ENCODE measurements at places on chromosomes 2 and 18.

DNA sequence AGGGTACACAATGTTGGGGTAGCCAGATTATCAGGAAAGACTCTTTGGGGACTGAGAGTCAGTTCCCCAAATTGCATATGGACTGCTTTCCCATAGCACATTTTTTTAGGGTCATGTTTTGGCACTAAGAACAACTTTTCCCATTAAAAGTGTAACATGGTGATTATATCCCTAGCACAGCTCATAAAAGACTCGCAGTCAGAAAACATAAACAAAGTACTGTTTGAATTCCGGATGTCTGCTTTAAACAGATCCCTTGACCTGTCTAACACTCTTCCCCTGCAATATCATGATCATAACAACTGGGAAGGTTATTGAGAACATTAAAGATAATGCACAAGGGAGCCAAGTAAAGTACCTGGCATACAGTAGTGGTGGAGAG lies 262.2 kb downstream of the ASXL3 start:
- DNase-seq, result no peak

GRCh38 chr2:7899241-7899640 lies 782.6 kb upstream of the ID2 start:
- DNase-seq, result peak; percentile 43

DNA sequence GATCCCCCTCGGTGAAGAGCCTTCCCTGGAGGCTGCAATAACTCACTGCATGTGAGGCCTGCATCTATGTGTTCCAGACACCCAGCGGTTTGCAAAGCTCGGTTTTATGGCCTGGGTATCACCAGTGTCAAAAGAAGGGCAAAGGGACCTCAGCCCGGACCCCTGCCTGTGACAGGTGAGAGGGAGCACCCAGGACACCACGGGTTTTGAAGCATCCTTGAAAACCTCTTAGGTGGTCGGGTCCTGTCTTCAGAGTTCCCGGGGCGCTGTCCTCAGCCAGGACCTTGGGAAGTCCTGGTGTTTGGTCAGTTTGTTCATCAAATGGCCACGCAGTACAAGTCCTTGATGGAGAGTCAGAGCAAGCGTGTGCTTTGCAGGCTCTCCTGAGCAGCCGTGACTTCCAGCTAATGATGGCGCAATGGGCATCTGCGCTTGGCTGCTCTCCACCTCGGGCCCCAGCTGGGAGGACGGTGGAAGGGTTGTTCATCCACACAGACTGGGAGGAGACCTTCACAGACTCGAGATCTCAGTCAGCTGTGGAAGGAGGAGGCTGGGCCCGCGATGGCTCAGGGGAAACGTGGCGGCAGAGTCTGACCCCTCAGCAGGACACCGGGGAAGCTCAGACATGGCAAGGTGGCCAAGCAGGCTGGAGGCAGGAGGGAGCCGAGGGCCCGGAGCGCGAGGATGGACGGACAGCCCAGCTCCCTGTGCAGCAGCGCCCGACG lies 113.1 kb upstream of the GPC1 start:
- DNase-seq, result no peak

DNA sequence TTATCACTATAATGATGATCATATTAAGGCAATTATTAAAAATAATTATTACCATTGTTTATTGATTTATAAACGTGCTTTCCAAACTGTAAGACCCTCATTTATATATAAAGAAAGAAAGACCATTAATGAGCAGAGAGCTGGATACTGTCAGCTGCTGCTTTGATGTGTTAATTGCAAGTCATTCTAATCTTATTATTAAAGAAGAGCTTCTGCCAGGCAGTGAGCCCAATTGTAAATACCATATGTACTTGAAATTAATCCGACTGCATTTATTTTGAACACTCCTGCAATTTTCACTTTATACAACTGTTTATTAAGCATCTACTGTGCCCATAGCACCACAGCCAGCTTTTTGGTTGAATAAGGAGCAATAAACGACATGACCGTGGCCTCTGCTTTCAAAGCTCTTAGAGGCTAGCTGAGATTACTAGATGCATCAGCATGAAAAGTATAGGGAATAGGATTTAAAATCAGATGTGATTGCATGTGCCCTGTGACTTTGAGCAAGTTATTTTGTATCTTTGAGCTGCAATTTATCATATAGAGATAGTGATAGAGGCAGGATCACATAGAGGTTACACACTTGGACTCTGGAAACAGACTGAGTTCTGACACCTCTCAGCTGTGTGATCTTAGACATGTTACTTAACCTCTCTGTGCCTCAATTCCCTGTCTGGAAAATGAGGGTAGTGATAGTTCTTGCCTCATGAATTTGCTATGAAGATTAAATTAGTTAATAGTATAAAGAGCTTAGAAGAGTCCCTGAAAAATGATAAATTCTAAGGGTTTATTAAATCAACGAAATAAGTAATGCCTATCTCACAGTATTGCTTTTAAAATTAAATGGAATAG lies 83.4 kb downstream of the MYCN start:
- no peak for DNase-seq

- no peak for DNase-seq
Observed at GRCh38 chr2:241344925-241345651, 11.0 kb upstream of the FARP2 start.

GRCh38 chr2:134324947-134325346 lies 71.1 kb downstream of the MGAT5 start:
- no peak for DNase-seq

DNA sequence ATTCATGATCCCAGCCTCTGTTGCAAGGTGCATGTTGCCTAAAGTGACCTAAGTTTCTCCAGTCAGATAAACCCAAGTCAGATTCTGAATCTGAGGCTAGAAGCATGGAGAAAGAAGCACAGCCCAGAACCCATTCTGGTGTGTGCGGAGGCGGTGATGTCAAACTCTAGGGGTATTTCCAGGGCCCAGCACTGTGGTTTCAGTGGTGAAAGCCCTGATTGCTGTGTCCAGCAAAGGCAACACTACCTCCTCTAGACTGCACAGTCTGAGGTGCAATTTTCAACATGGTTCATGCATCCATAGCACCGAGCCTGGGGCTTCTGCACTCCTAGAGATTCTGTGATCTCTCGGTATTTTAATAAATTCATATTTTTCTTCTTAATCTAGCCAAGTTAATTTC lies 264.8 kb upstream of the KLHL29 start:
- DNase-seq, result no peak

DNA sequence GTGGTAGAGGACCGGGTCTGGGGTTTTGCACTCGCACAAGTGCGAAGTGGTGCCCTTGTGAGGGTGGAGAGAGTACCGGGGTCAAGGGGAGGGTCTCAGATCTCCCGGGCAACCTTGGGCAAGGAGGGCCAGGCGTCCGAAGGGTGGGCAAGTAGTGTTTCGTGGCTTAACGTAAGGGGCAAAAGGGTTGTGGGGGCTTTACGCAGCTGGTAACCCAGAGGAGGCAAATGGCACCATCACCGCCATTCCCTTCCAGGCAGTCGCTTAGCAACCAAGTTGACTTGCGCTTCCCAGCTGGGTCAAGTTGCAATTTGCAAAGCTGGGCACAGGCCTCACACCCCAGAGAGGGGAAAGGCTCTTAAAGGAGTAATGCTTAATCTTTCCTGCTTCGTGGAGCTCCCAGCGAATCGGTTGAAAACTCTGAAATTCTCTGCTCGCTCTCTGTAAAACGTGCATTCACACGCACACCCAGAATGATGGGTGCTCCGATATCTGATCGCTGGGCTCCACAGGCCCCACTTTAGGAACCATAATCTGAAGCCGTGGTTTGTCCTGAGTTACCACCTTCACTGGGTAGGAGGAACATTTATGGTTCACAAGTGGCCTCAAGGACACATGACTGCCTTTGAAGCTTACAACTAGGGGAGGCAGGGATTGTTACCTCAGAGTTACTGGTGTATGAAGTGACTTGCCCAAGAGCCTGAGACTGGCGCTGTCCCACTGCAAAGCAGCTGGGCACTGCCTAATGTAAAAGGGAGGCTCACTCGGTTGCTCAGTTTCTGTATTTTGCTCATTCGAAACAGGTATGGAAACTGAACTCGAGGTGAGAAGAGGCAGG lies 127.9 kb downstream of the UXS1 start:
- DNase-seq, result no peak

- no peak for DNase-seq
Observed at GRCh38 chr2:72263043-72263775, 115.5 kb upstream of the CYP26B1 start.

DNA sequence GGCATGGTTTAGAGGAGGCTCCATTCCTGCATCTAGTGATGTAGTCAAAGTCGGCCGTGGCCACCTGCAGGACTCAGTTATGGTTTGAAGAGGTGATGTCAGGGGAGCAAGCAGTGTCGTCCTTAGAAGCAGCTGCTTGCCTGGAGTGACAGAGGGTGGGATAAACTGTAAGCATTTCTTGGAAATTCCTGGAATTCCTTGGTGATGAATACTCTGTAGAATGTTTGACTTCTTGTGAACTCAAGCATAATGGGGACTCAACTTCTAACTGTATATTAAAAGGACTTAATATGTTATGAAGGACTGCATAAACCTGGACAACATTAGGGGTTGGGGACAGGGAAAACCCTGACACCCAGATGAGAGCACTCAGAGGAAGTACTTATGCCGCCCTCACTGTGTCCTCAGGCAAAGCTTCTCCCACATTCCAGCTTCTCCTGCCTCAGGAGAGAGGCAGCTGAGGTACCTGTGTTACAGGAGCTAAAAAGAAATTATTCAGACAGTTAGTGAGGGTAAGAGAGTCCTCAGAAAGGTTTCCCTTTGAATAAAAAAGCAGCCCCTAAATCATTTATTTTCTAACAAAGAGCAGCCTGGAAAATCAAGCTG lies 459.9 kb upstream of the CELF4 start:
- DNase-seq, result no peak

DNA sequence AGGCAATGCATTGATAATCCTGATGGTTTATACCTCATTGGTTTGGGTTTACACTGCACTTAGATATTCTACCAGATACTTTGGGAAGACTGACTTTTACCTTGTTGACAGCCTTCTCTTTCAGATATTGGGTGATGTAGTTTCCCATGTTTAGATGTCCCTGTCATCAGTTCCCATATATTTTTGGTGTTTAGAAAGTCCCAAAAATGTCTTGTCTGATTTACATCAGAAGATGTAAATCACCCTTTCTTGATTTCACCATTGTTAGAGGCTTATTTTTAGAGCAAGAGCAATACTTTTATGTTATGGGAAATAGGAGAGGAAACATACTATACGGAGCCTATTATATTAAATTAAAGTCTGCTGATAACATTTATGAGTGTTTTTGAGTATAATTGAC lies 14.4 kb upstream of the CCDC102B start:
- no peak for DNase-seq

- no peak for DNase-seq
Observed at GRCh38 chr2:36123995-36124394, 231.6 kb upstream of the CRIM1 start.

DNA sequence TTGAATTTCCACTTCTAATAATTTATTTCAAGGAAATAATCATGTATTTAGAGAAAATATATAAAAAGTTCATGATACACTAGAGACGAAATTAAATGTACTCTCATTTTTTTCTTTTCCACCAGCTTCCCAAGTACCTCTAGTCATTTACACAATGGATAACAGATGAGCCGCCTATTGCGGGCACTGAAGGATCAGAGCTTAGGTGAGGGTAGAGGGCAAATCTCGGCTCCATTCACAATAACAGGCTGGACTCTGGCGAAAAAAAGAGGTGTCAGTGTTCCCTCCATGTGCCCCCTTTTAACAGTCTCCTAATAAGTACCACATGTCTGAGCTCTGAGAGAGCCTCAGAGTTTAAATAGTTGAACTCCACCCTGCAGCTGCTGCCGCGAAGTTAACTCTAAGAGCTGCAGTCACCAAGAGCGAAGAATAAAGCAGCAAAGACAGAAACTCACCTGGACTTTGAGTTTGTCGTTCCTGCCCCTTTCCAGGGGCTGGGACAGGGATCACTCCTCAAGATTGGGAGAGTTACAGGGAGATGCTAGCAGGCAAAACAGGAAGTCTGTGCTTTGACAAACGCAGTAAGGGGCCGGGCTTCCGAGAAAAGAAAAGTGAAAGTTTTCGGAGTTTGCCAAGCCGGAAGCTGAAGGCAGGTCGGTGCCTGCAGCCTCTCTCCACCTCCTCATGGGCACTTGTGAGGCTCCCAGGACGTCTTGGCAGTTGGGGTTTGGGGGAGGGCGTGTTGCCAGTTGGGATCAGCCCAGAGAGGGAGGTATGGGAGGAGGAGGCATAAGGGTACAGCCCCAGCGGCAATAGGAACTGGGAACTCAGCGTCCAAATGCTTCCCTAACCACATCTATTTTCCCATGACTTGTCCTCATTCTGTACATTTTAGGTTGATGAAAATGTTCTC lies at the start of gene SP110:
Gene SP110 (minus strand): TSS at position 566 of the 913 bp plus-strand sequence. CDS start 3,057 bp downstream, outside the sequence.
- no peak for DNase-seq

DNA sequence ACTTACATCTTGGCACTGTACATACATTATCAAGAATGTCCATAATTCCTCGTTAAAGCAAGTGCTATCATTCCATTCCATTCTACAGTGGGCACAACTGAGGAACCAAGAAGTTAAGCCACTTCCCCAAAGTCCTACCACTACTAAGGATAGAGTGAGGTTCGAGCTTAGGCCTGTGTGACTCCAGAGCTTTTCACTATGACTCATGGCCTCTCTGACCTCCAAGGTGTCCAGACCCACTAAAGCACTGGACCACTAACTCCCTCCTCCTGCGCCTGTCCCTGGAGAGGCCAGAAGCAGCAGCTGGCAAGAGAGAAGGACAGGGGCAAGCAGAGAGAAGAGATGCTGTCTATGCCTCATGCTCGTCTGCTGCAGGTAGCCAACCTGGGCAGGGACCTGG lies 117.0 kb downstream of the ZBTB7C start:
- DNase-seq, result no peak

DNA sequence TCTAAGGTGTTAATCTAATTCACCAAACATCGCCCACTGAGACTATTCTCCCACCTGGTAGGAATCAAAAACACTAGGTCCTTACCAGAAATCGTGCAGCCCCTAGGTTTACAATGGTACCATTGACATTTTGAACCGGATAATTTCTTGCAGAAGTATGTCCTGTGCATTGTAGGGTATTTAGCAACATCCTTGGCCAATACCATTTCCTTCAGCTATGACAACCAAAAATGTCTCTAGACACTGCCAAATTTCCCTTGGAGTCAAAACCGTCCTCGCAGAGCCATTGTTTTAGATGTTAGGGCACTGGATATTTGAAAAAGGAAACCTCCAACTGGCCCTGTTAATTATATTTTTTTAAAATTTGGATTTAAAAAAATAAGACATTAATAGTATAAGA lies 3.8 kb downstream of the VPS54 start:
- DNase-seq, result no peak

GRCh38 chr2:29317077-29317517 lies 201.9 kb downstream of the CLIP4 start:
- no peak for DNase-seq

DNA sequence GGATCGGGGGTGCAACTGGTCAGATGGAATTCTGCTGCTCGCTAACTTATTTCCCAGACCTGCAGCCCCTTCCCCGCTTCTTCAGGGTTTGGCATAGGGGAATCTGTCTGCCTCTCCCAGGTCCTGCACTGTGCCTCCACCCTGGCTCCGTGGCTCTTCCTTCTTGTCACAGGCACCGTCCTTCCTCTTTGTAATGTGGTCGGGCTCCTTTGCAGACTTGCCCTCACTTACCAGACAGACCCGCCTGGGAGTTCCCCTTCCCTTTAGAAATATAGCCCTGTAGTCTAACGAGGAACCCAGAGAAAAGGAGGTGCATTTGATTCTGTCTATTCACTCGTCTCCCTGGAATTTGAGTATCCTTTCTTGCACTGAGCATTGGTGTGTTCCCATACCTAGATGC lies 63.9 kb upstream of the PAX8 start:
- no peak for DNase-seq
